ENCODE measurements at places on chromosomes 11 and 22. TPM values are rescaled to one million over a fixed set of nuclear protein-coding genes. Genes with fewer than 3 reads are reported as not detected.

The OR52A1 gene
- total RNA-seq = not detected

The IGF2 gene
- 0.77 TPM for total RNA-seq

The MAP6 gene
- 0.12 TPM for total RNA-seq

The RFPL3 gene
- total RNA-seq = not detected

The FAM227A gene
- total RNA-seq = 0.77 TPM

The YWHAH gene
- 114 TPM for total RNA-seq

The APLNR gene
- total RNA-seq = not detected

The DTX4 gene
- 1.4 TPM for total RNA-seq

The PPP2R5B gene
- total RNA-seq = 25.3 TPM

The TENM4 gene
- 0.31 TPM for total RNA-seq

The BEST1 gene
- 0.35 TPM for total RNA-seq

GRCh38 chr11:12813371-12814225 is 139.4 kb downstream of the TEAD1 start:
- H3K36me3 ChIP-seq = no peaks in the 10 kb centered on the region
- DNase-seq = no peak
- no peak overlapping the region for H3K4me3 ChIP-seq
- H3K4me1 ChIP-seq = peaks cover 5% of the 10 kb centered on the region
- no peak overlapping the region for H3K27ac ChIP-seq
- H3K27me3 ChIP-seq = peaks cover 68% of the 10 kb centered on the region

DNA sequence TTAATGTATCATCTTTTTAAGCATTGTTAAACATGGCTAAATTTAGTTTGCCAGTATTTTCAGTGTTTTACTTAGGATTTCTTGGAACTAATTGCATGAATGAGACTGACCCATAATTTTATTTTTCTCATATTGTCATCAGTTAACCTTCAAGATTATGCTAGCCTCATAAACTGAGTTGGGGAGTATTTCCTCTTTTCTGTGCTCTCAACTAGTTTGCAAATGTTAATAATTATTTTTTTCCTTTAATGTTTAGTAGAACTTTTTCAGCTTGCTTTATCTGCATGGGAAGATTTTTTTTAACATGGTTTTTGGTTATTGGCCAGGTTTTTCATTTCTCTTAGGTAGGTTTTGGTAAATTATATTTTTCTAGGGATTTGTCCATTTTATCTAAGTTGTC is 235.4 kb upstream of the SESN3 start:
- no peak overlapping the region for H3K27ac ChIP-seq
- H3K4me3 ChIP-seq = no peak overlapping the region
- no peaks in the 10 kb centered on the region for H3K27me3 ChIP-seq

GRCh38 chr22:48175721-48176120 is 1413.3 kb downstream of the TBC1D22A start:
- H3K27ac ChIP-seq = no peak overlapping the region
- H3K4me1 ChIP-seq = no peaks in the 10 kb centered on the region
- no peak overlapping the region for H3K4me3 ChIP-seq
- DNase-seq = no peak
- no peaks in the 10 kb centered on the region for H3K36me3 ChIP-seq

GRCh38 chr11:131875611-131876010 is 505.2 kb downstream of the NTM start:
- no peak overlapping the region for H3K4me3 ChIP-seq
- peaks cover 8% of the 10 kb centered on the region for H3K27me3 ChIP-seq
- DNase-seq = no peak
- no peaks in the 10 kb centered on the region for H3K36me3 ChIP-seq

DNA sequence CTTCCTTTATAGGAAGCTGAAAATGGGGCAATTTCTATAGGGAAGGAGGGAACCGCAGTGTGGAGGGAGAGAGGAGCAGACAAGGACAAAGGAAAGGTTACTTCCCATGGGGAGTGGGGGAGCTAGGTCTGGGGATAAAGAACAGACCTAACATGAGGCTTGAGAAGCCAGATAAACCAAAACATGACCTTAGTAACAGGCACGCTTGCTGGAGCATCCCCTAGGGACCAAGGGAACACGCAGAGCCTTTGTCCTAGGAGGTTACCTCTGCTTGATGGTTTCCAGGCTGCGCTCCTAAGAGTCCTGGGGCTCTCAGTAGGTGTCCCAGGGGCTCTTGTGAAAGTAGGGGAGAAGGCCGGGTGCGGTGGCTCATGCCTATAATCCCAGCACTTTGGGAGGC is 271.4 kb upstream of the NCAM1 start:
- H3K27me3 ChIP-seq = peaks cover 47% of the 10 kb centered on the region
- DNase-seq = no peak
- H3K27ac ChIP-seq = no peak overlapping the region
- H3K36me3 ChIP-seq = peaks cover 3% of the 10 kb centered on the region

- peaks cover 16% of the 10 kb centered on the region for H3K27me3 ChIP-seq
- no peaks in the 10 kb centered on the region for H3K4me1 ChIP-seq
- no peaks in the 10 kb centered on the region for H3K36me3 ChIP-seq
- no peak overlapping the region for H3K27ac ChIP-seq
Measured at GRCh38 chr11:70654016-70654415, 255.7 kb downstream of the CTTN start.

DNA sequence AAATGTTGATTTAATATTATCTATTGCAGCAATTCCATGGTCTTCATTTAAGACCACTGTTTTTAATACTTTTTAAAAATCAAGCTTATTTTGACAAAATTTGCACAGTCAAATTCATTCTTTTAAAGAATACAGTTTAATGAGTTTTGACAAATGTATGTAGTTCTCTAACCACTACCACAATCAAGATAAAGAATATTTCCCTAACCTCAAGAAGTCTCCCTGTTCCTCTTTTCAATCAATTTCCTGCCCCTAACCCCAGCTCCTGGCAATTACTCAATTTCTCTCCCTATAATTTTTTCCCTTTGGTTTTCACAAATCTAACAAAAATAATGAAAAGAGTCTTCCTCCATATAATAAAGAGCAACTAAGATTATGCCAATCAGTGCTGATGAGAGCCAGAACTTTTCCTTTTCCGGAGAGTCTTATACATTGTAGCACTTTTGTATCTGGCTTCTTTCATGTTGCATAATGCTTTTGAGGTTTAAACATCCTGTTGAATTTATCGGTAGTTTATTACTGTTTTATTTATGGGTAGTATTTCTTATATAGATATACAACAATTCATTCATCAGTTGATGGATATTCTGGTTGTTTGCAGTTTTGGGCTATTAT is 231.7 kb downstream of the AASDHPPT start:
- no peak for DNase-seq
- no peaks in the 10 kb centered on the region for H3K27me3 ChIP-seq
- no peaks in the 10 kb centered on the region for H3K36me3 ChIP-seq
- no peak overlapping the region for H3K27ac ChIP-seq

DNA sequence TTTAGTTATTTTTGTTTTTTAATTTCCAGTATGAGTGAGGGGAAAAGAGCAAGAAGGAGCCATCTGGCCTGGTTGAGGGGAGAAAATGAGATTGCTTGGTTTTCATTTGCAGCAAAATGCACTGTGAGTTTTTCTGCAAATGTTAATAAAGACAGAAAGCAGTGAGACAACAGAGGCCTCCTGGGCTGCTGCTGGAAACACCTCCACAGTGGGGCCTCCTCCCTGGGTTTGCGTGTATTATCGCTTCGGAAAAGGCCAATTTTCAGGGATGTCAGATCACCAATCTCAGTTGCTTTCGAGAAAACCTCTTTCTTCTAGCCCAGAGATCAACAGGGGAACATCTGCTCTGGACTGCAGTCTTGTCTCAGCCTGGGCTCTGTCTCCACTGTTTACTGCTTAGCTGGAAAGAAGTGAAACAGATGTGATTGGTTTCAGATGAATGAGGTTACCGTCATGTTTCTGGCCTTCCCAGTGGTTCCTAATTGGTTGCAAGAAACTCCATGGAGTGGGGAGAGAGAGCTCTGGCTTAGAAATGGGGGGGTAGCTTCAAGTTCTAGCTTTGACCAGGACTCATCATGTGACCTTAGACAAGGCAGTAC is 17.3 kb downstream of the TSPAN18 start:
- no peaks in the 10 kb centered on the region for H3K27me3 ChIP-seq
- no peak for DNase-seq
- H3K36me3 ChIP-seq = no peaks in the 10 kb centered on the region
- H3K4me1 ChIP-seq = peaks cover 51% of the 10 kb centered on the region

DNA sequence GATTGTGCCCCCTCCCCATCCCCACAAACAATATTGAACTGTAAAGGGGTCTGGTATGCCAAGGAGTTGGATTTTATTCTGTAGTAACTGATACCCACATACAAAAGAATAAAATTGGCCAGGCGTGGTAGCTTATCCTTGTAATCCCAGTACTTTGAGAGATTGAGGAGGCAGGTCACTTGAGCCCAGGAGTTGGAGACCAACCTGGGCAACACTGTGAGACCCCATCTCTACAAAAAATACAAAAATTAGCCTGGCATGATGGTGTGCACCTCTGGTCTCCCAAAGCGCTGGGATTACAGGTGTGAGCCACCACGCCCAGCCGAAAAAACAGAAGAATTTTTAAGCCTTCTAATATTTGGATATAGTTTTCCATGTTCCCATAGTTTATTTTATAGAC is 4.2 kb upstream of the GLB1L3 start:
- no peak for DNase-seq
- H3K27me3 ChIP-seq = no peaks in the 10 kb centered on the region
- H3K36me3 ChIP-seq = peaks cover 4% of the 10 kb centered on the region
- no peak overlapping the region for H3K27ac ChIP-seq
- H3K4me1 ChIP-seq = peaks cover 36% of the 10 kb centered on the region
- H3K4me3 ChIP-seq = no peak overlapping the region

GRCh38 chr22:28620244-28620922 is 59.3 kb downstream of the TTC28 start:
- H3K4me1 ChIP-seq = peaks cover 2% of the 10 kb centered on the region
- no peak overlapping the region for H3K27ac ChIP-seq
- peaks cover 2% of the 10 kb centered on the region for H3K36me3 ChIP-seq
- DNase-seq = no peak

- H3K27ac ChIP-seq = no peak overlapping the region
- no peaks in the 10 kb centered on the region for H3K36me3 ChIP-seq
- DNase-seq = no peak
- peaks cover 40% of the 10 kb centered on the region for H3K27me3 ChIP-seq
Measured at GRCh38 chr22:49031746-49032330, 795.8 kb downstream of the BRD1 start.

DNA sequence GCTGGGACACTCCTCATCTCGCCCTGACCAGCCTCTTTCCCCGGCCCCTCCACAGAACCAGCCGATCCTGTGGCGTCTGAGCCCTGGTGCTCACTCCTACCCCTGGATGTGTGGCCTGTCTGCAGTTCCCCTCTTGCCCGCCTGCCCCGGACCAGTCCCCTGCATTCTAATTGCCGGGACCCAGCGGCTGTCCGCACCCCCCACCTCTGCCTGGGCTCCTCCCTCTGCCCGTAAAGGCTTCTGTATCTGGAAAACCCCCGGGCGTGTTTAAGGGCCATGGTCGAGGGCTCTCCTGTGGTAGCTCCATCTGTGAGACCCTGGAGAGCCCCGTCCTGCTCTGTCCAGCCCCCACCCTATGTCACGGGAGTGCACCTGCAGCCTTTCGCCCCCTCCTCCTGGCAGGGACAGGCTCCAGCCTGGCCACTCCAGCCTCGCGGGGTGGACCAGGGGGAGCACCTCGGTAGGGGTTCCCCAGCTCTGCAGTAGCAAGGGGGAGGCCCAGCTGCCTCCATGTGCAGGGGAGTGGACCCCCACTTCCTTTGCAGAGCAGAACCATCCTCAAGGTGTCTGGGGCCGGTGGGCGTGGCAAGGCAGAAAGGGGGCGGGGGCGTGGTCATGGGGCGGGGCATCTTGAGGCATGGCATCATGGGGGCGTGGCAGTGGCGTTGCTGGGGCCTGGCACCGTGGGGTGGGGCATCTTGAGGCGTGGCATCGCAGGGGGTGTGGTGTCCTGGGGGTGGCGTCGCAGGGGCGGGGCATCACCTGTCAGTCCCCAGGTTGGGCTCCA is 430.4 kb downstream of the TBC1D22A start:
- H3K27me3 ChIP-seq = no peaks in the 10 kb centered on the region
- no peaks in the 10 kb centered on the region for H3K36me3 ChIP-seq
- no peak overlapping the region for H3K27ac ChIP-seq
- DNase-seq = no peak

GRCh38 chr22:29080106-29080975 is 7.5 kb downstream of the KREMEN1 start:
- H3K27me3 ChIP-seq = peaks cover 35% of the 10 kb centered on the region
- peaks cover 2% of the 10 kb centered on the region for H3K36me3 ChIP-seq
- no peak overlapping the region for H3K27ac ChIP-seq
- no peak overlapping the region for H3K4me3 ChIP-seq
- peaks cover 2% of the 10 kb centered on the region for H3K4me1 ChIP-seq
